Activated T-cell treated with anti-CD3 and anti-CD28 coated beads, Interleukin-2, amount 50 U/mL, for 72 hours (primary cell): ENCODE measurements at places on chromosomes 4 and X.

GRCh38 chr4:97457253-97457652 is 686.0 kb downstream of the STPG2 start:
- DNase-seq = no peak
- H3K4me3 ChIP-seq = no peak overlapping the region
- no peaks in the 10 kb centered on the region for H3K36me3 ChIP-seq
- H3K4me1 ChIP-seq = no peaks in the 10 kb centered on the region
- no peak overlapping the region for H3K27ac ChIP-seq
- H3K27me3 ChIP-seq = no peaks in the 10 kb centered on the region

DNA sequence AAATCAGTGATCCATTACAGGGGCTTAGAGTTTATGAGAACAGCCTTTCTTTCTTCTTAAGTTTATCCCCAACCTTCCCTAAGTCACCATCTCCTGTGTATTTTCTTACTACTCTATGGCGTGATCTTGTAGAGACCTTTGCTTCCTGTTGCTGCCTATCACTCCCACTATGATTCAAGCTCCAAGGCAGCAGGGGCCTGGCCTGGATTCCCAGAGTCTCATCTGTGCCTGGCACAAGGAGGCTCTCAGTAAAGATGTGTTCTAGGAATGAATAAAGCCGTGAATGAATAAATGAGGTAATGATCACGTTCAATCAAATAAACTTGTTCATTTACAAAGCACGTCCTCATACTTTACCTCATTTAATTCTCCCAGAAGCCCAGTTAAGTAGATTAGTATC is 45.4 kb downstream of the CC2D2A start:
- H3K27ac ChIP-seq = no peak overlapping the region
- H3K27me3 ChIP-seq = no peaks in the 10 kb centered on the region
- no peak for DNase-seq
- peaks cover 5% of the 10 kb centered on the region for H3K4me1 ChIP-seq

DNA sequence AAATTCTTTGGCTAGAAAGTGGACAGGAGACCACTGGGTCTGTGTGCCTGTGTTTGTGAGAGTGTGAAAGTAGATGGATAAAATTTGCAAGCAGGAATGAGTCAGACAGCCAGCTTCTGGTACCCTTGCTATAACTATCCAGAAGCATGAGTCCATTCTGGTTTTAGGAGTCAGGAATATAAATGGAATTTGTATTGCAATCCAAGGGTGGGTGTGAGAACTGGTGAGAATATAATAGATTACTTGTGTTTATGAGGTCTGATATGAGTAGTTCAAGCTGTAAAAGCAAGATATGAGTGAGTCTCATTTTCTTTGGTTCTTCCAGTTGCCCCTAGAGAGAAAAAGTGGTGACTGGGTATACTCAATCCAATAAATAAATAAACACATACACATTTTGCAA is 212.7 kb upstream of the TAPT1 start:
- DNase-seq = no peak
- H3K4me1 ChIP-seq = no peaks in the 10 kb centered on the region
- no peak overlapping the region for H3K27ac ChIP-seq
- H3K27me3 ChIP-seq = no peaks in the 10 kb centered on the region

- no peak overlapping the region for H3K27ac ChIP-seq
- no peak overlapping the region for H3K4me3 ChIP-seq
- DNase-seq = no peak
- H3K27me3 ChIP-seq = no peaks in the 10 kb centered on the region
- no peaks in the 10 kb centered on the region for H3K4me1 ChIP-seq
Observed at GRCh38 chr4:66606908-66607307, 936.6 kb upstream of the EPHA5 start.

- H3K4me3 ChIP-seq = peak overlapping the region; percentile 83
- H3K4me1 ChIP-seq = peaks cover 27% of the 10 kb centered on the region
- DNase-seq = no peak
- no peaks in the 10 kb centered on the region for H3K36me3 ChIP-seq
Observed at GRCh38 chr4:1137063-1137776, 23.9 kb upstream of the RNF212 start.

DNA sequence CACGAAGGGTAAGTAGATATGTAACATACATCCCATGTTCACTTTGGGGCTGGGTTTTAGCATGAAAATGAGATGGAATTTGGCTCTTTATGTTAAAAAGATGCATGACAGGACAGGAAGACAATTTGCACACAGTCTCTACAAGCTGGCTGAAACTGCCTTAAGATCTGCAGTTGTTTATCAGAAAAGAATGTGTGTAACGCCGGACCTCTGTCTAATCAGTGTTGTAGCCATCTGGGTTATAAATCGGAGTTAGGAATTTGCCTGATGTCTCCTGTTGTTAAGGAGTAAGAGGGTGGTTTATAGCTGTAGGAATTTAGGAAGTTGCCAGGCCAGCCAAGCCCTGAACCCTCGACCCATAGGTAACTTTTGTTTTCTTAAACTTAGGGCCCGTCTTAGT is 562.9 kb upstream of the FAT1 start:
- DNase-seq = no peak
- no peaks in the 10 kb centered on the region for H3K27me3 ChIP-seq
- no peak overlapping the region for H3K4me3 ChIP-seq

GRCh38 chr4:116357758-116358157 is 727.6 kb downstream of the TRAM1L1 start:
- H3K27me3 ChIP-seq = no peaks in the 10 kb centered on the region
- no peaks in the 10 kb centered on the region for H3K36me3 ChIP-seq
- H3K27ac ChIP-seq = no peak overlapping the region
- H3K4me1 ChIP-seq = no peaks in the 10 kb centered on the region
- H3K4me3 ChIP-seq = no peak overlapping the region
